ENCODE measurements at places on chromosomes 7 and 10.

DNA sequence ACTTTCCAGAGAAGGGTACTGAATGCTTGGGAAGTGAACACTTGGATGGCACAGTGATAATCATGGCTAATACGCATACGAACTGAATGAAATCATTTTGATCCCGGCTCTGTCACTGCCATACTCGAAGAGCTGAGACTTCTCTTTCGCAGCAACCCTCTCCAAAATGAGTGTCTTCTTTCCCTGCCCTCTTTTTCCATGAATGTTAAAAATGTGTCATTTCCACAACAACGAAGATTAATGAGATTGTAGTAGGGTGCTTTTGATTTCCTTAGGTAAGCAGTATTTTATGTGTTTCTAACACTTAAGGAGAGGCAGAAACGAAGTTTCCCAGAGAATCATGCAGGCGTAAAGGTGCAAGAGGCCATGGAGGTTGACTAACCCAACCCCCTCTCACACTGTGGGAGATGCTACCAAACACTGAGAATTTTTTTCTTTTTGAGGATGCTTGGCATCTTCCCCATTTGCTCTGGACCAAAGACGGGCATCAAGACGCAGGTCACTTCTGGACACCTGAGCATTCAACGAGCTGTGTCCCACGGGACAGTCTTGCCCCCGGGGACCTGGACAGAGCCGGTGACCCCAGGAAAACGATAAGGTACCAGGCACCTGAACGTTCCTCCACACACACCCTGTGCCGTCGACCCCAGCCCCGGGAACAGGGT lies 823 bp downstream of the COPG2 start:
- no peak for DNase-seq

- no peak for DNase-seq
Observed at GRCh38 chr10:44064987-44065787, 319.7 kb downstream of the CXCL12 start.

- no peak for DNase-seq
Observed at GRCh38 chr10:12995425-12995861, 6.1 kb downstream of the CCDC3 start.

DNA sequence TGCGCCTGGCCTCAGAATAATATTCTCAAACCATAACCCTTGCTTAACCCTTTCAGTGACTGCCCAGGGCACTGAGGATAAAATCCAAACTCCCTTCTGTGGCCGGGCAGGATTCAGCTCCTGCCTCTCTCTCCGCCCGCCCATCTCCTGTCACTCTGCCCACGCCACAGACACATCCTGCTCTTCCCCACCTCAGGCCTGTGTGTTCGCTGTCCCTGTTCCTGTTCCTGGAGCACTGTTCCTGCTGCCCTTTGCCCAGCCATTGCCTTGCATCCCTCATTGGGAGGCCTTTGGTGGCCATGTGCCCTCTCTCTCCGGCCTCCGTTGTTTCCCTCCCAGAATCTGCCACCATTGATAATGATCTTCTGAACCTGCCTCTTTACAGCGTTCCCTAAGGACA lies 108.8 kb downstream of the SH3PXD2A start:
- DNase-seq = no peak

DNA sequence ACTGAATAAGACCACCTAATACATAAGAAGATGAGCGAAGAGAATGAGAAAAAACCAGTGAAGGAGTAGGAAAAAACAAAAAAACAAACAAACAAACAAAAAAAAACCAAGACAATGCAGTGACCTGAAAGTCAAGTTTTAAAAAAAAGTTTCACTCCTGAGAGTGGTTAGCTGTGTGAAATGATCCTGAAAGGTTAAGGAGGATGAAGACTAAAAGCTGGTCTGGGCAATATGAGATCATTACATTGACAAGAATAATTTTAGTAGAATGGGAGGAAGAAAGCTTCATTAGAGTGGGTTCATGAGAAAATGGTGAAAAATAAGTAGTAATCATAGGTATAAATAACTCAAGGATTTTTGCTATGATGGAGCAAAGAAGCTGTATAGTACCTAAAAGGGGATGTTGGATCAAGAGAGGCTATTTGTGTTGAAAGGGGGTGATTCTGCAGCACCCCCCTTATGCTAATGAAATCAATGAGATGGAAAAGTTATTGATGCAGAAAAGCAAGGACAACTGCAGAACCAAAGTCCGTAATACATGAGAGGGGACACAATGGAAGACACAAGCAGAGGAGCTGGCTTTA lies 80.2 kb downstream of the KMT2C start:
- no peak for DNase-seq

- no peak for DNase-seq
Observed at GRCh38 chr10:83995738-83996331, 143.5 kb upstream of the GHITM start.

DNA sequence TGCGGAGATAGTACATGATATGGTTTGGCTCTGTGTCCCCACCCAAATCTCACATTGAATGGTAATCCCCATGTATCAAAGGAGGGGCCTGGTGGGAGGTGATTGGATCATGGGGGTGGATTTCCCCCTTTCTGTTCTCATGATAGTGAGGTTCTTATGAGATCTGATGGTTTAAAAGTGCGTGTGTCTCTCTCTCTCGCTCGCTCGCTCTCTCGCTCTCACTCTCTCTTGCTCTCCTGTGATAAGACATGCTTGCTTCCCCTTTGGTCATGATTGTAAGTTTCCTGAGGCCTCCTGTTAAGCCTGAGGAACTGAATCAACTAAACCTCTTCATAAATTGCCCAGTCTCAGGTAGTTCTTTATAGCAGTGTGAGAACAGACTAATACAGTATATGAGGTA lies 171.9 kb downstream of the NSUN6 start:
- DNase-seq = no peak

DNA sequence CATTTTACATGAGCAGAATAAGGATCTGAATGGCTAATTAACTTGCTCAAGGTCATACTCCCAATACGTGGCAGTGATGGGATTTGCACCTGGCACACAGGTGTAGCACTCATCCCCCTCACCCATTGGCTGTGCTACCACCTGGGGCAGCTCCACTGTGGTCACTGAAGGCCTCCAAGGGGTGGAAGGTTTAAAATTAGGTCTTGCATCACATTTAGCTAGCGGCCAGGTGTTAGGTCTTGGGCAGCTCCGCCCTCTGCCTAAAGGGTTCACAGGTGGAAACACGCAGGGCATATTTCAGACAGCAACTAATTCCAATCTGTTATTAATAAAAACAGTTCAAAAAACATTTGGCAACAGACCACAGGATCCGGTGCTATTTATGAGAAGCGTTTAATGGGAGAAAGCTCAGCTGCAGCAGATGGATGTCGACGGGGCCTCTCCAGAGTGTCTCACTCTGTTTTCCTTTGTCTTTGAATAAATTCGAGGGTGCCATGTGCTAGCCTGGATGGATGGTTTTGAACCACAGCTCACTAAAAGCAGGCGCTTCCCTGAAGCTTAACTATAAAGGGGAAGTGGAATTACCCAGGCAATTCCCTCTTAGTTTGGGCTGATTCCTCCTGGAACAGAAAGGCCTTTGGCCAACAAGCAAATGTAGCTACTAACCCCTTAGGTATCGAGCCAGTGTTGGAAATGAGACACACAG lies 1017.6 kb downstream of the TYW1 start:
- no peak for DNase-seq

DNA sequence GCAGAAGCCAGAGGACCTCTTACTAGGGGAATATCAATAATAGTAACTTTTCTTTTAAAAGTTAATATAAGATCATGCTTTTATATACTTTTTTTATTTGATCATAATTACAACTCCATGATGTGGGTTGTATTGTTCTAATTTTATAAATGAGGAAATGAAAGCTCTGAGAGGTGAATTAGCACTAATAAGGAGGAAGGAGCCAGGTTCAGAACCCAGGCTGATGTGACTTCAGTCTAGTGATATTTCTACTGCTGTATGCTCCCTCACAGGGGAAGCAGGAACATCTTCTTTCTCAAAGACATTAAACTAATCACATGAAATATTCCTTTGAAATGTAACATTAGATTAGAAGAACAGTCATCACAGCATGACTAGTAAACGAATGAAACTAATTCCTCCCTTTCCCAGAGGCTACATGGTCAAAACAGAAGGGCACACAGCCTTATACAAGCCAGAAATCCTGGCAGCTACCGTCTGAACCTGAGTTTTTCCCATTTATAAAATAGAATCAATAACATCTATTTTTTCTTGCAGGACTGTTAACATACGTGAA lies 81.4 kb upstream of the GJD4 start:
- DNase-seq = no peak

- DNase-seq = no peak
Observed at GRCh38 chr7:6675807-6676405, 30.8 kb downstream of the ZNF12 start.

- no peak for DNase-seq
Observed at GRCh38 chr10:130463876-130464364, 327.7 kb downstream of the GLRX3 start.
